ENCODE measurements at places on chromosomes 4 and X. TPM values are rescaled to one million over a fixed set of nuclear protein-coding genes. Genes with fewer than 3 reads are reported as not detected.

GRCh38 chrX:72094894-72095293, 36.8 kb downstream of the RTL5 start:
- DNase-seq, result no peak

DNA sequence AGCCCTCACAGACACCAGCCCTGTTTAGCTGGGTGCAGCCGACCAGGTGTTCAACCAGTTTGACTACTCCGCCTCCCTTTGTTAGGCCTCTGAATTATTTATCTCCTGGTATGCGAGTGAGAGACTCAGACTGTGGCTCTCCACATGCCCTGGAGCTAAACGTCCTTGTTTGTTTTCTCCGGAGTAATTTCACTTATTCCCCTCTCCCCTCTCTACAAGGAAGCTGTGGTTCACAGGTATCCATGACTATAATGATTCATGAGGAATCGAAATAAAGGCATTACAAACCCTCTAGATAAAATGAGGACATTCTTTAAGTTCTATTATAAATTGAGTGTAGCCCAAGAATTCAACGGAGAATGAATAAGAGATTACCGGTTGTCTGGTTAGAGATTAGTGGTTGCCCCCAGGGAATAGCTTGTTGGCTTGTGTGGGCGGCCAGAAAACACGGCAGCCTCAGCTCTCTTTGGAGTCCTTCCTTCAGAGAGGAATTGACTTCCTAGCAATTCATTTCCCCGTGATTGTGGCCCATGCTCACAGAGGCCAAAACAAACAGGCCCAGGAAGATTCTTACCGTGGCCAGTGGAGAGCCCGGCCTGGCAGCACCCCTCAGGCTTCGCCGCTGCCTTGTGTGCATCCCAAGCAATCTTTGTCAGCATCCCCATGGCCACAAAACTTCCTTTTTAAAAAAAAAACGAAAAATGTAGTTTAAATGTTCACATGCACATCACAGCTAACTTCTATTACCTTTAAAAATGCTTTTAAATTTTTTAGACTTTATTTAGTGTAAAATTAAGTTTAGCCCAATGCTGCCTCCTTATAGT, 60.2 kb upstream of the CBR4 start:
- DNase-seq, result no peak

DNA sequence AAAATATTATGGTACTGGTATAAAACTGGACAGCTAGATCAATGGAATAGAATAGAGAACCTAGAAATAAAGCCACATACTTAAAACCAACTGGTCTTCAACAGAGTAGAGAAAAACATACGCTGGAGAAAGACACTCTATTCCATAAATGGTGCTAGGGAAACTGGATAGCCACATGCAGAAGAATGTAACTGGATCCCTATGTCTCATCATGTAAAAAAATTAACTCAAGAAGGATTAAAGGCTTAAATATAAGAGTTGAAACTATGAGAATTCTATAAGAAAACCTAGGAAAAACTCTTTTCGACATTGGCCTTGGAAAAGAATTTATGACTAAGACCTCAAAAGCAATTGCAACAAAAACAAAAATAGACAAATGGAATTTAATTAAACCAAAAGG, 114.6 kb downstream of the PCDH18 start:
- DNase-seq, result no peak

OTC gene
- not detected for total RNA-seq

METTL14 gene
- total RNA-seq, result 44.8 TPM

Data from activated naive CD4-positive, alpha-beta T cell treated with anti-CD3 and anti-CD28 coated beads, Interleukin-2, amount 50 U/mL, for 72 hours (primary cell).